Right ventricle myocardium superior (tissue), 1 donor: ENCODE measurements at places on chromosomes 11 and 22.

DNA sequence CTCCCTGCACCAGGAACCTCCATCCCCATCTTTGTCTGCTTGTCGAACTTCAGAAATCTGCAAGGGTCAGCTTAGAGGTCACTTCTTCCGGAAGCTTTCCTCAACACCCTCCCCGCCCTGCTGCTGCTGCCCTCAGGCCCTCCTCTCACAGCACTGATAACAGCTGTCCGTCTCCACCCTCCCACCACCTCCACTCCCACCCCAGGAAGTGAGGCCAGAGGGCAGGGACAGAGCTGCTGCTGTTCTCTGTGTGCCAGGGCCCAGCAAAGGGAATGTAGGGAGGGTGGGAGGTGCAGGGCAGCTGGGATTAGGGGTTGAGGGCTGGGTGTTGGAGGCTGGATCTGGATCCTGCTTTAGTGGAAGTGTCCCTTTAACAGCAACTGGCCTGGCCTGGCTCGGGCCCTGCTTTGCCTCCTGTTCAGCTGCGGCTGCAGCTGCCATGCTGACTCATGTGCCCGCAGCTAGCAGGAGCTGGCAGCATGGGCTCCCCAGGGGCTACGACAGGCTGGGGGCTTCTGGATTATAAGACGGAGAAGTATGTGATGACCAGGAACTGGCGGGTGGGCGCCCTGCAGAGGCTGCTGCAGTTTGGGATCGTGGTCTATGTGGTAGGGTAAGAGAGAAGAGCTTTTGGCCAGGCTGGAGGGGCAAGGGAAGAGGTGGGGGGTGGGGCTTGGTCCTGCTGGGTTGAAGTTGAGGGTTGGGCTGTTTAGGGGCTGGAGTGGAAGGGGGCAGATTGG, at the start of gene P2RX6:
Gene P2RX6, plus strand, starts transcription at position 440 of the 740 bp plus-strand sequence. Its CDS starts 10 bp downstream, at position 450.
- DNase-seq: peak; percentile 72

DNA sequence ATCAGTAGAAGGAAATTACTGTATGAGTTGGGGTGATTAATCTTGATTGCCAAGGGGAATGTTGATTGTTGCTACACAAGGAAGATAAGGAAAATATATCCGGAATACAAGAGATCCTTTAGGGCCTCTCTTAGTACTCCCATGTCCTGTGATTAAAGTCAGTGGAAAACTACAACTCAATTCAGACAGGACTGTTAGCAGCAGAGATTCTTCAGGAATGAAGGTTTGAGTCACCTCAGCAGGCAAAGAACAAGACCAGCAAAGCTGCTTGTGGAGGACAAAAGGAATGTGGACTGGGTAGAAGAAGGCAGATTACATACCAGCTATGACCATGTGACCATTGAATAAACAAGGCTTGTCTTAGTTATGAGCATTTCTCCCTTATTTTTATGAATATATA, 478.2 kb downstream of the BUD13 start:
- DNase-seq: no peak

GRCh38 chr11:35391922-35392688, 27.3 kb downstream of the SLC1A2 start:
- DNase-seq: peak; percentile 87

GRCh38 chr11:129119036-129119435, 73.1 kb downstream of the ARHGAP32 start:
- no peak for DNase-seq

DNA sequence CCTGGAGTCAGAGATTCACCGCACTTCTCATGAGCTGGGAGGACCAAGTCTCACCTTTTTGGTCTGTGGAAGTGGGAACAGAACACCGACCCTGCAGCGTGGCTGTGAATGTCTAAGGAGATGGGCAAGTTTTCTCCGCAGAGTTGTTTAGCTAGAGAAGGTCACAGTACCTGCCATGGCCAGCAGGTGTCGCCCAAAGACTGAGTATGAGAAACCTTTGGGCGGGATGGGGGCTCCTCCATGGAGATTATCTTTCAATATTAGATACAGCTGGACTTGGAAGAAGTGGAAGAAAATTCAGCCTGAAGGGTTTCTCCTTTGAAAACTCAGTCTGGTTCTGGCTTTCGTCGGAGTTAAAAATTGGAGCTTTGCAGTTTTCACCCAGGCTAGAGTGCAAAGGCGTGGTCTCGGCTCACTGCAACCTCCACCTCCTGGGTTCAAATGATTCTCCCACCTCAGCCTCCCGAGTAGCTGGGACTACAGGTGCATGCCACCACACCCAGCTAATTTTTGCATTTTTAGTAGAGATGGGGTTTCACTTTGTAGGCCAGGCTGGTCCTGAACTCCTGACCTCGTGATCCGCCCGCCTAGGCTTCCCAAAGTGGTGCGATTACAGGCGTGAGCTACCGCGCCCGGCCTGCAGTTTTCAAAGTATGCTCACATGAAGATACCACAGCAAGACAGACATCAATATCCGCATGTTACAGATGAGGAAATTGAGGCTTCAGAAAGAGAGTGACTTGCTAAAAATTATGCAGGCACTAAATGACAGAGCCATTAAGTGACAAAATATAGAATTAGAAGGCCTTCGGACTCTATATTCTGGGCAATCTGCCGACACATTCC, 10.7 kb upstream of the DSCAML1 start:
- peak; percentile 91 for DNase-seq

GRCh38 chr11:10432971-10433370, 22.1 kb upstream of the AMPD3 start:
- DNase-seq: no peak

GRCh38 chr11:131199015-131199280, 171.5 kb upstream of the NTM start:
- no peak for DNase-seq

DNA sequence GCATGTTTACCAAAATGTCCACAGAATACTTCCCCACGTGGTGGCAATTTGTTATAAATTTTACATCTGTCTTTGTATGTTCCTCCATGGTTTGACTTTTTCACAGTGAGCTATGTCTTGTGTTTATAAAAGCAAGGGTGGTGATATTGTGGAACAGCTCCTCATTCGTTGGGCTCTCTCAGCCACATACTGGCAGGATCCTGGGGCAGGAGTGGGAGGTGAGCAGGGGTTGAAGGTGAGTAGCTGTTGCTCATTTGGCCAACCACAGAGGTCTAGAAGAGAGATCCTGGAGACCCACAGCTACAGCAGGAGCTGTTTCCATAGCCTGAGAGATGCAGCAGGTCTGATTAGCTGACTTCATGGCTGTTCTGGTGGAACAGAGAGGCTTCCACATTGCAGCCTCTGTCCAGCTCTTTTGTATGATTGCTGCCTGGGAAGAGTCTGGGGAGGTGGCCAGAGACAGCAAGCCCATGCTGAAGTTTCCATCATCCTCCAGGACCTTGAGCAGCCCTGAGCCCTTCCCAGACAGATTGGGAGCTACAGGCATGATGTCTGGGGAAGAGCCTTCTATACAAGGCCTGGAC, 128.1 kb downstream of the LDLRAD3 start:
- DNase-seq: no peak

- DNase-seq: no peak
These were observed 806.3 kb downstream of the BRD1 start for GRCh38 chr22:49021131-49021925.

- no peak for DNase-seq
These were observed 13.6 kb downstream of the C2CD3 start for GRCh38 chr11:74157169-74157568.

- peak; percentile 31 for DNase-seq
These were observed at the start of gene MLC1 for GRCh38 chr22:50085211-50085972. TSS of gene MLC1 (minus strand) at chr22:50085426. CDS start at chr22:50084902, 524 bp downstream.

GRCh38 chr22:45842291-45842991, 134.5 kb downstream of the WNT7B start:
- DNase-seq: no peak

- DNase-seq: no peak
These were observed 36.1 kb downstream of the CCDC90B start for GRCh38 chr11:83249972-83250593.

DNA sequence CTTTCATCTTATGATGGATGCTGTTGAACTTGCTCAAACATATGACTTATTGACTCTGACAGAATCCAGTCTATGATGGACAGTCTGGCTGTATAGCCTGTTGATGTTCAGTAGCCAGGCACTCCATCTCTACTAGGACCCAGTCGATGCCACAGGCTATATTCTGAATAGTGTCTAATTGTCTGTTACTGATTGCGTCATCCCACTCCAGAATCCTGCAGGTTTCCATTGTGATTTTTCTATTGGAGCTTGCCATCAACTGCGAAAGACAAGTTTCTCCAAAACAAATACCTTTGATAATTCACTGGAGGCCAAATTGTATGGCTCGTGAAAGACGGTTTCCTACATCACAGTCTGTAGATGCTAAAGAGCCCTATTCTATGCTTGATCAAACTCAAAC, 481.7 kb upstream of the CHORDC1 start:
- DNase-seq: no peak

DNA sequence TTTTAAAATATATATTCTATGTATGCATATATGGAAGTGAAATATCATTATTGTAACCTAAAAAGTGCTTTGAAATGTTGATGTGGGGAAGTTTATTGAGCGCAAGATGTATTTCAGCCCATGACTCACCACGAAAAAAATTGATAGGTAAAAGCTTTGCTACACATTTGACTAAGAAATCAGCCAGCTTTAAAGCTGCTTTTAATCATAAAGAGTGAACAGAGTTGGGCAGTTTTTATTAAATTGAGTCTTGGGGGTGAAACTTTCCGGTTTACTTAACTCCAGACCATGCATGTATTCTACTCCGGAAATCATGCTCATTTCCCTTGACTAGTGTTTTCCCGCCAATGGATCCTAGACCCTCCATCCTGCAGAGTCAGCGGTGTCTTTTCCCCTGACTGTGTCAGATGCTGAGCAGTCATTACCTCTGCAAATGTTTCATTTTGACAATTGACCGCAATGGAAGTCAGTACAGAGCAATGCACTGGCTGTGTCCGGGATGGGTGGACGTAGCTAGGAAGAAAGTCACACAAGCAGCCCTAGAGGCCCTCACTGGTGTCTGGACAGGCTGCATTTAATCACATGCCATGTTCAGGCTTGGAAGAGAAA, 47.2 kb upstream of the MPEG1 start:
- DNase-seq: no peak

DNA sequence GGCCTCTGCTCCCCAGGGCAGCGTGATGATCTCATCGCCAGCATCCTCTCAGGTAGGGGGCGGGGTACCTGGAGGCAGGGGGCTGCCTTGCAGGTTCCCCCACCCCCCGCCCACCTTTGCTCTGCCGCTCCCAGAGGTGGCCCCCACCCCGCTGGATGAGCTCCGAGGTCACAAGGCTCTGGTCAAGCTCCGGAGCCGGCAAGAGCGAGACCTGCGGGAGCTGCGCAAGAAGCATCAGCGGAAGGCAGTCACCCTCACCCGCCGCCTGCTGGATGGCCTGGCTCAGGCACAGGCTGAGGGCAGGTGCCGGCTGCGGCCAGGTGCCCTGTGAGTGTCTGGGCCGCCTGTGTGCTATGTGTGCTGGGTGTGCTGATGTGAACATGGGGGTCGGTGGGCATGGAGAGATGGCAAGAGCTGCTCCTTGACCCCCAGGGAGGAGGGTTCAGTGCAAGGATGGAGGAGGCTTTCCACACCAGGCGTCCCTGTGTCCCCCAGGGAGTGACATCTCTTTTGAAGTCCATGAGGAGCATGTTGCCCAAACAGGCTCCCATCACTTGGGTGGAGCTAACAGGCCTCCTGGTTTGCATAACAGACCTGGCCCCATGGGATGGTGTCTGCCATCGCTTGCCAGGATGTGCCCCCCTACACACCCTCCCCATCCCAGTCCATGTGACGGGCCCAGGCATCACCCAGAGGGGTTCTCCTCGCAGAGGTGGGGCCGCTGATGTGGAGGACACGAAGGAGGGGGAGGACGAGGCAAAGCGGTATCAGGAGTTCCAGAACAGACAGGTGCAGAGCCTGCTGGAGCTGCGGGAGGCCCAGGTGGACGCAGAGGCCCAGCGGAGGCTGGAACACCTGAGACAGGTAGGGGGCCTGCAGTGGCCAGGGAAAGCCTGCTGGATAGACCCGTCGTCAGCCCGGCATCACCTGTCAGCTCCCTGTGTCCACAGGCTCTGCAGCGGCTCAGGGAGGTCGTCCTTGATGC, 14.1 kb downstream of the PLCB3 start:
- no peak for DNase-seq

DNA sequence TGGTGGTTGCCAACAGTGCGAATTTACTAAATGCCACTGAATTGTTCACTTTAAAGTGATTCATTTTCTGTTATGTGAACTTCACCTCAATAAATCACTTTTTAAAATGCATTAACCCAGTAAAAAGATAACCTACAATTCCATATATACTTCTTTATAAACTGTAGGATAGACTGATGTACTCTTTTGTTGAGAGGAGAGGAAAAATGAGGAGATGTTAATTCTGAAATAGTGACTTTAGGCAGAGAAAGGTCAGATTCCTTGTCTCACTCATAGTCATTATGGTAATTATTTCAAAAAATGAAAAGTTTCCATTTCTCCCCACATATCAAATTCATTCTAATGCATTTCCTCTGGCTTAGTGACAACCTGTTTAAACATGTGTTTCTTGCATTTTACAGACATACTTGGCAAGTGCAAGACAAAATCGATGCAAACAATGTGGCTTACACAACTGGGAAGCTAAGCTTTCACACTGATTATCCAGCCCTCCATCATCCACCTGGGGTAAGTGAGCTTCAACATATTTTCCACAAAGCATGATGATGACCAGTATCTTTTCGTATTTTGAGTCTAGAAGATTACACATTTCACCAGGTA, 74.5 kb downstream of the BBOX1 start:
- no peak for DNase-seq

DNA sequence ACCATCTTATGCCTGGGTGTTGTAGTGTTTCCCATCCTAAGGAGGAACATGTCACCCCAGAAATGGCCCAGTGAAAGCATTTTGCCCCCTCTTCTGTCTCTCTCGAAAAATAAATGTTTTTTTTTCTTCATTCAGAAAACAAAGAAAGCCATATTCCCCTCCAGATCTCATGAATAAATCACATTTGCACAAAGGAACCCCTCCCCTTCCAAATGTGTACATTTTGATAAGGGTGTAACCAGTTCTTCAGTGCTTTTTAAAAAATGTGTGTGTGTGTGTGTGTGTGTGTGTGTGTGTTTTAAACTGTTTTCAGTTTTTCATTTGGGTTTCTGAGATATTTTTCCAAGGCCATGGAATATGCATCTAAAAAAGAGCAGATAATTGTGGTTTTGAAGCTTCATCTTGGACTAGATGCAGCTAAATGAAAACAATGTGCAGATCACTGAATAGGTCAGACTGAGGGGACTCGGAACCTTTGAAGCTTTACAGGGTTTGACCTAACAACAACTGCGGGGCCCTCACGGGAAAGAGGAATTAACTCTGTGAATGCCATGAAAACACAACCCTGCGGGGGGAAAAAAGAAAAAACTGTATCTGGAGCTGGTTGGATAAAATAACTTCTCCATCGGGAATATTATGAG, 76.4 kb downstream of the YAP1 start:
- no peak for DNase-seq

GRCh38 chr11:10561043-10561818, 7.2 kb downstream of the LYVE1 start:
- no peak for DNase-seq

- no peak for DNase-seq
These were observed 91.4 kb upstream of the APOA1 start for GRCh38 chr11:116928845-116929244.

GRCh38 chr11:31809541-31809856, 1.6 kb downstream of the PAX6 start:
- no peak for DNase-seq
